Fibroblast of skin of left biceps (primary cell): ENCODE measurements at places on chromosomes 7 and 10.

- no peak for DNase-seq
Observed at GRCh38 chr7:13035233-13035632, 347.8 kb downstream of the ARL4A start.

DNA sequence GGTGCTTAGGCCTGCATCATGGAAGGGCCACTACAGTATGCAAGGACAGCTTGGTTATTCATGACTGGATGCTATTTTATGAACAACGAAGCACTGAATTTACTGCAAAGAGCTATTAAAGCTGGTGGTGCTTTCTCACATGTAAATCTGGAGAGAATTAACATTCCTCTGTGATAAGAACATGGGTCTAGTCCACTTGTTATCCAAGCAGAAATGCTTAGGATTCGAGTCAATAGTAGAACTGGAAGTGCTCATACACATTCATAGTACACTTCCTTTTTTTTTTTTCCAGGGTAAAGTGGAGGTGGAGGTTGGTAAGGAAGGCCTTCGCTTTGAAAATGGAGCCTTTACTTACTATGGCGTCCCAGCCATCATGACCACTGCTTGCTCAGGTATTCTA lies 35.0 kb downstream of the CNNM1 start:
- DNase-seq = peak; percentile 47

GRCh38 chr10:70903262-70903921 lies 15.0 kb upstream of the PCBD1 start:
- DNase-seq = no peak

GRCh38 chr10:126015413-126015812 lies 119.0 kb downstream of the FANK1 start:
- DNase-seq = no peak

GRCh38 chr10:109411917-109412316 lies 511.4 kb downstream of the XPNPEP1 start:
- DNase-seq = no peak

DNA sequence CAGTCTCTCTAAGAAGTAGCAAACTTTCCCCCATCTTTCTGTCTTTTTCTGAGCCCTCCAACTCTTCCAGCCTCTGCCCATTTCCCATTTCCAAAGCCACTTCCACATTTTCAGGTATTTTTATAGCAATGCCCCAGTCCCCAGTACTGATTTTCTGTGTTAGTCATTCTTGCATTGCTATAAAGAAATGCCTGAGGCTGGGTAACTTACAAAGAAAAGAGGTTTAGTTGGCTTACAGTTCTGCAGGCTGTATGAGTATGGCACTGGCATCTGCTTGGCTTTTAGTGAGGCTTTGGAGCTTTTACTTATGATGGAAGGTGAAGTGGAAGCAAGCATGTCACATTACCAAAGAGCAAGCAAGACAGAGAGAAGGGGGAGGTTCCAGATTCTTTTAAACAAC lies 17.2 kb downstream of the PLCE1 start:
- no peak for DNase-seq

DNA sequence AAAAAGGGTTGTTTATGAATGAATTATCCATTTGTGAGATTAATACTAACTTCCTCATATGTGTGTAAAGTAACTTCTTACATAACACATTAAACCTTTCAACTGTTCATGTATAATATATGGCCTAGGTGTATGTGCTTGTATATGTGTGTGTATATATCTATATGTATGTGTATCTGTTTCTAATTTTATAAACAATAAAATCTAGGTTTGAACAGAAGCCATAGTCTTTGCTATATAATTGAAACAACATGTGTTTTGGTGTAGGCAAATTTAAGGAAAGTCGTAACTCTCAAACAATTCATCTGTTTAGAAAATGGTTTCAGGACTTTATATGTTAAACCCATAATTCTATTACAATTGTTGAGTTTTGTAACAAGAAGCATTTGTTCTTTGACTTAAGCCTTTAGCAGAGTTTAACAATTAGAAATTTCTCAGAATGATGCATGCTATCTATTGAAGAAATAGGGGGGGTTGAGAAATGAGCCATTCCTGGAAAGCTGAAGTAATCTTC lies 103.3 kb downstream of the BBS9 start:
- peak; percentile 49 for DNase-seq

DNA sequence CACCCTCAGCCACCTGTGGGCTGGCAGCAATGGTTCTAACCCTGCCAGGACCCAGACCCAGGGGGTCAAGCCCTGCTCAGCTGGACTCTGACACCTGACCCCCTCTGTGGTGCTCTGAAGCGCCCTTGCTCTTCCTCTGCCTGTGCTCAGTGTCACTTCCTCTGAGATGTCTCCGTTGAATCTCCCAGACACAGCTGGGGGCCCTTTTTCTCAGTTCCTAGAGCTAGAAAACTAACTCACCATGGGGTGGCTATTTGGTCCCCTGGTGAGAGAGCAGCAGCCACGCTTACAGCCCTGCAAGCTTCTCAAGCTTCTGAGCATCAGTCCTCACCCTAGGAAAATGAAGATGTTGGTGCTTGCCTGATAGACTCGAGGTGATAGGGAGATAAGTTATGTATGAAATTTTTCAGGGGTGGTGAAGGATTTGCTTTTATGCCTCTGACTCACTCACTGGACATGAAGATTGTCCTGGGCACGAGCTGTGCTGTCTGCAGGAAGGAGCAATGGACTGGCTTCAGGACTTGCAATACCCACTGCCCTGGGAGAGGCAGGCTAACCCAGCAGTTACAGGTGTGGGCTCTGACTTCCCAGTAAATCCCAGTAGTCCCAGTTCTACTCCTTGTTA lies 29.6 kb downstream of the COL13A1 start:
- no peak for DNase-seq

DNA sequence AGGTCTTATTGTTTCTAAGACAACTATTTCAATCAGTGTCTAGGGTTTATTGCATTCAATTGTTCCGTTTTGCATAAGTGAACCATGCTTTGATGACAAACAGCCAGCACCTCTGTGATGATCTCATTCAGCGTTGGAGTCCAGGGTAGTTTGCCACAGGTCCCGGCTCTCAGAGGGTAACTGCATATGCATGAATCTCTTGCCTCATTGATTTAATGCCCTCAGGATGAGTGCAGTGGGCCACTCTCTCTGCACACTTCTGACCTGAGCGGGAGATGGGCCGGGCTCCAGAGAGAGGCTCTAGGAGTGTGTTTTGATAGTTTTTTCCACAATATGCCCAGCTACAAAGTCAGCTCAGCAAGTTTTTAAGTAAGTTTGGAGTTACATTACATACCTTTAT lies 83.9 kb downstream of the HECW1 start:
- no peak for DNase-seq

DNA sequence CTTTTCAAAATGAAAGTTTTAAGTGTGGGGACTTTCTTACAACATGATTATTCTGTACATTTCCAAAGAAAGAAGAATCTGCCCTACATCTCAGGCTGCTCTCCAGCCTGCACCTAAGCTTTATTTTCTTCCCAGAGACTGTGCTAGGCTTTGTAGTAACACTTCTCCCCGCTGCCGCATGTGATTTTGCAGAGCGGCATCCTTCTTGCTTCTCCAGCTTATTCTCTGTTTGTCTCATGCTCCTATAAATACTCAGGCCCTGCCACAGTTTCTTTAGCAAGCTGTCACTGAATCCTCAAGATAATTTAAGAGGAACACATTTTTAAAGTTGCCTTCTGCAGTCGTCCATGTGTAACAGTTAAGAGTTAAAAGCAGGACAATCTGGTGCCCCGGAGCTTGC lies 53.5 kb downstream of the INSYN2A start:
- no peak for DNase-seq

DNA sequence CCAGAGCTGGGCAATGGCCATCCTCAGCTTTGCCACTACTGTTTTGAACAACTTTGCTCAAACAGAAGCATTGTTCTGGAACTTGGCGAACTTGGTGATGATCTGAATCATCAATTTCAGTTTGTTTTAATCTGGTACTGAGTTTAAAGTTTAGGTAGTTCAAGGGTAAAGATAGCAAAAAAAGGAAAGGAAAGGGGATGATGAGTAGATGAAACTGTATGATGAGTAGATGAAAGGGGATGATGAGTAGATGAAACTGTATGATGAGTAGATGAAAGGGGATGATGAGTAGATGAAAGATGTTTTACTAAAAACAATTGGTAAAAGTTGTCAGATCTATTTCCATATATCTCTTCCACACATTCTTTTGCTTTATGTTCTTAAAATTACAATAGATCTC lies 737.0 kb downstream of the LRMDA start:
- no peak for DNase-seq

DNA sequence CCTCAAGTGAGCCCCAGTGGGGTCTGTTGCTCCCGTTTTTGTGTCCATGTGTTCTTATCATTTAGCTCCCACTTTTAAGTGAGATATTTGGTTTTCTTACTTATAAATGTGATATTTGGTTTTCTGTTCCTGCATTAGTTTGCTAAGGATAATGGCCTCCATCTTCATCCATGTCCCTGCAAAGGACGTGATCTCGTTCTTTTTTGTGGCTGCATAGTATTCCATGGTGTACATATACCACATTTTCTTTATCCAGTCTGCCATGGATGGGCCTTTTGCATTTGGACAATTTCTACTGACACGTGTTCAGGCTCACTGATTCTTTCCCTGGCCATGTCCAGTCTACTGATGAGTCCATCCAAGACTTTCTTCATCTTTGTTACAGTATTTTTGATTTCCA lies 9.6 kb downstream of the SFXN2 start:
- no peak for DNase-seq

GRCh38 chr7:112290065-112290464 lies 83.6 kb downstream of the ZNF277 start:
- peak; percentile 22 for DNase-seq

GRCh38 chr10:114491933-114492332 lies 87.6 kb upstream of the AFAP1L2 start:
- no peak for DNase-seq

- no peak for DNase-seq
Observed at GRCh38 chr10:110355922-110356627, 51.4 kb upstream of the SMNDC1 start.

DNA sequence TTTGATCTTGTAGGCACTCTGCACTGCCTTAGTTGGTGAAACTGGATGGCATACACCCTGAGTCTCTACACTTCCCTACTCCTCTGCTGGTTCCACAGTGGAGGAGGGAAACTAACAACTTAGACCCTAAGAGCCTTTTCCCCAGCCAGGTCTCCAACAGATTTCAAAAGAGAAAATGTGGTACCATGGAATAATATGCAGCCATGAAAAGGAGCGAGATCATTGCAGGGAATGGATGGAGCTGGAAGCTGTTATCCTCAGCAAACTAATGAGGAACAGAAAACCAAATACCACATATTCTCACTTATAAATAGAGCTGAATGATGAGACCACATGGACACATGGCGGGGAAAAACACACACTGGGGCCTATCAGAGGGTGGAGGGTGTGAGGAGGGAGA lies 36.3 kb upstream of the CCDC3 start:
- DNase-seq = no peak

DNA sequence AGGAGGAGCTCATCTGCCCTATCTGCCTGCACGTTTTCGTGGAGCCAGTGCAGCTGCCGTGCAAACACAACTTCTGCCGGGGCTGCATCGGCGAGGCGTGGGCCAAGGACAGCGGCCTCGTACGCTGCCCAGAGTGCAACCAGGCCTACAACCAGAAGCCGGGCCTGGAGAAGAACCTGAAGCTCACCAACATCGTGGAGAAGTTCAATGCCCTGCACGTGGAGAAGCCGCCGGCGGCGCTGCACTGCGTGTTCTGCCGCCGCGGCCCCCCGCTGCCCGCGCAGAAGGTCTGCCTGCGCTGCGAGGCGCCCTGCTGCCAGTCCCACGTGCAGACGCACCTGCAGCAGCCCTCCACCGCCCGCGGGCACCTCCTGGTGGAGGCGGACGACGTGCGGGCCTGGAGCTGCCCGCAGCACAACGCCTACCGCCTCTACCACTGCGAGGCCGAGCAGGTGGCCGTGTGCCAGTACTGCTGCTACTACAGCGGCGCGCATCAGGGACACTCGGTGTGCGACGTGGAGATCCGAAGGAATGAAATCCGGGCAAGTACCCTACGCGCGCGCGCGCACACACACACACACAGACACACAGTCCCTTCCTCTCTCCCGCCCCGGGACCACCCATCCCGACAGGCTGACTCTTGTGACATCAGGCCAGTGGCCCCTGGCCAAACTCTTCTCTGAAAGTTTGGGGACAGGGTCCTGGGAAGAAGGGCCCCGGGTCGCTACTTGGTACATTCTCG lies 538 bp downstream of the TRIM8 start:
- no peak for DNase-seq

GRCh38 chr7:151143261-151144015 lies 24.1 kb downstream of the GBX1 start:
- DNase-seq = no peak

GRCh38 chr10:124898471-124898870 lies 43.5 kb upstream of the ZRANB1 start:
- DNase-seq = no peak

- DNase-seq = no peak
Observed at GRCh38 chr10:70661623-70662361, 10.5 kb upstream of the ADAMTS14 start.

DNA sequence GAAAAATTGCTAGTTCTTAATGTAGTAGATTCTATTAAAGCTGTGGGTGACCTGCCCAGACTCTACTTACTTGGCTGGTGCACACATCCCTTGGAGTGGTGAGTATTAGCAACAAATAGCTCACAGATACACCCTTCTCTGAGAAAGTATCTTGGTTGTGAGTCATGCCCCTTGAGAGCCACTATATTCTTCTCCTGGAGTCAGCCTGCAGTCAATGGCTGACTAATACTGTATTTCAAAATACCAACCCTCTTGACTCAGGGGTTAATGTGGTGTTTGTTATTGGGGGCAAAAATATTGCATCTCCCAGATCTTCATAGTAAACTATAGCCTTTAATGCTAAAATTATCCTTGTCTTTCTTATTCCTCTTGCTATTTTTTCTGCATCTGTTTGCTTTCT lies 354.9 kb downstream of the BMPER start:
- peak; percentile 88 for DNase-seq

DNA sequence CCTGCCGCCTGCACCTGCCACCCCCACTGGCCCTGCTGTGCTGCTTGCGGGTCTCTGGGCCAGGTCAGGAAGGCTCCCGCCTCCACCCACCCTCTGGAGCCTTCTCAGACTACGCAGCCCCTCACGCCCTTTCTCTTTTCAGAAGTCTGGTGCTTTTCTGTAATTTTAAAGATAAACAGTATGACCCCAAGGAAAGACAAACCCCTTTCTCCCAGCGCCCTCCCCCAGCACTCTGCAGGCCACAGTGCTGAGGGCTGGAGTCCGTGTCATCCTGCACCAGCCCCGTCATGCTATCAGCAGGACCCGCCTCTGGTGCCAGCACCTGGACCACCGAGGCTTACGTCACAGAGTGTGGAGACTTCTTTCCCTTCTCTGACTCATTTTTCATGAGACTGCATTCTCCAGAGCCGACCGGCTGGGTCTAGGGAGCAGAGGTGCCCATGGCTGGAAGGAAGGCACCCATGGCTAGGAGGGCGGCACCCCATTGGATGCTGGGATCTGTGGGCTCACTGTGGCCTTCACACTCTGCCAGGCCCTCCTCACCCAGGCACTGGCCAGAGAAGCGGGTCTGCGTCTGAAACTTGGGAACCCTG lies 53.4 kb downstream of the CFAP46 start:
- DNase-seq = no peak
